ENCODE measurements at places on chromosomes 2 and 18.

DNA sequence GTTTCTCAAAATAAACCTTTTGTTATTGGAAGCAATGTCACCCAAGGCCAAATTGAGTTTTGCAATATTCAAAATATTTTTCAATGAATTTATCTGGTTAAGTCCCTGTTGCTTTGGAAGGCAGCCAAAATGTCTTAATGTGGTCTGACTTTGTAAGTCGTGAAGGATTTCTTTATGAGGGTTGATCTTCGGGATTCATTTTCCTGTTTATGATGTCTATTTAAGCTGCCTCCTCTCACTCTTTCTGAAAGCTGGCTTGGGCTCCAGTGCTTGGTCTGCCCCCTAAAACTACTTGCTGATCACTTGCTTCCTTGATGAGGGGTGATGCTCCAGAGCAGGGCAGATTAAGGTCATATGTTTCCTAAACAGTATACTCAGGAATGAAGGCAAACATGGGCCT is 141.1 kb downstream of the ANTXR1 start:
- no peak for DNase-seq

DNA sequence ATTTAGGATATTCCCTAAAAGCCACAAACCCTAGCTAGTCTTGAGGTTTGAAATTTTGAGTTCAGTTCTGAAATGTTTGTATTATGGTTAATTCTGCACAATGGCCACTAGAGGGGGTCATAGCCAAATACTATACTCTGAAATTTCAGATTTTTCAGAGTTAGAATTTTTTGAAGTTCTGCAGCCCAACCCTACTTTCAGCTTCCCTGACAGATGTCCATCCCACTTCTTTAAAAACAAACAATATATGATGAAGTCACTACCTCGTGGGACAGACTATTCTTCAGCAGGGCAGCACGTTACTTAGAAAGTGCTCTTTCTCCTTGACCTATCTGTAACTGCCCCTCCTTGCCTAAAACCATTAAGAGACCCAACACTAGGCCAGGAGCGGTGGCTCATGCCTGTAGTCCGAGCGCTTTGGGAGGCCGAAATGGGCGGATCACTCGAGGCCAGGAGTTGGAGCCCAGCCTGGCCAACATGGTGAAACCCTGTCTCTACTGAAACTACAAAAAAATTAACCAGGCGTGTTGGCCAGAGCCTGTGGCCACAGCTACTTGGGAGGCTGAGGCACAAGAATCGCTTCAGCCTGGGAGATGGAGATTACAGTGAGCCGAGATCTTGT is 48.2 kb upstream of the PAPOLG start:
- DNase-seq, result no peak

- DNase-seq, result no peak
These were observed 186.1 kb upstream of the RBMS1 start for GRCh38 chr2:160679686-160680085.

GRCh38 chr18:12408247-12408869 is 629 bp downstream of the PRELID3A start:
- DNase-seq, result no peak

DNA sequence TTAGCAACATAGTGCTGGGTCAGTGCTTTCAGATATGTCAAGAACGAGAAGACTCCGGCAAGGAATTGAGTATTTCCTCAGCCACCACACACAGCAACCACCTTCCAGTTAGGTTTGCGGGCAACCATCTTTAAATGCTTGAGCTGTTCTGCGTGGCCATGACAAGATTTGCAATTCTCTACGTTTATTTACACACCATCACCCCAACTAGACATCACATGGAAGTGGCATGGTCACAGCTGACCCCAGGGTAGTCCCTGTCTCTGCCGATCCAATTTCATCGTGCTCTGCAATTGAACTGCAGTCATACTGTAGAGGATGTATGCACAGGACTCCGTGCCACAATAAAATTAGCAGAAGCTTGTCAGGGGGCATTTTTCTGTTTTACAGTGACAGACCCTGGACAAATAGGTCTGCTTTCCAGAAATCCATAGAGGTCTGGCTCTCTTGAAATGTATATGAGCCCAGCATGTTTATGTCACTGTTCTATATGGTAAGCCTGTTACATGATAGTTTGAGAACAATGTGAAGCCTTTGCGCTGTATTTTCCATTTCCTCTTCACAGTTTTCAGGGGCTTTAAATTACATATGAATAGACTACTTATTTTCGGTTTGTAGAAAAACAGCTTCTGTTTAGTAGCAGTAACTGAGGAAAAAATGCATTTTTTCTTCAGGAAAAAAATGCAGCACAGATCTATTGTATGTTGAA is 605.2 kb downstream of the NR4A2 start:
- no peak for DNase-seq

- no peak for DNase-seq
These were observed 308.8 kb upstream of the FAM98A start for GRCh38 chr2:33907866-33908265.

GRCh38 chr2:69943843-69944525 is 17.4 kb downstream of the ASPRV1 start:
- DNase-seq, result no peak

- no peak for DNase-seq
These were observed 729.8 kb upstream of the SOX11 start for GRCh38 chr2:4962419-4962818.

GRCh38 chr2:185978634-185979407 is 240.2 kb downstream of the FSIP2 start:
- DNase-seq, result no peak

DNA sequence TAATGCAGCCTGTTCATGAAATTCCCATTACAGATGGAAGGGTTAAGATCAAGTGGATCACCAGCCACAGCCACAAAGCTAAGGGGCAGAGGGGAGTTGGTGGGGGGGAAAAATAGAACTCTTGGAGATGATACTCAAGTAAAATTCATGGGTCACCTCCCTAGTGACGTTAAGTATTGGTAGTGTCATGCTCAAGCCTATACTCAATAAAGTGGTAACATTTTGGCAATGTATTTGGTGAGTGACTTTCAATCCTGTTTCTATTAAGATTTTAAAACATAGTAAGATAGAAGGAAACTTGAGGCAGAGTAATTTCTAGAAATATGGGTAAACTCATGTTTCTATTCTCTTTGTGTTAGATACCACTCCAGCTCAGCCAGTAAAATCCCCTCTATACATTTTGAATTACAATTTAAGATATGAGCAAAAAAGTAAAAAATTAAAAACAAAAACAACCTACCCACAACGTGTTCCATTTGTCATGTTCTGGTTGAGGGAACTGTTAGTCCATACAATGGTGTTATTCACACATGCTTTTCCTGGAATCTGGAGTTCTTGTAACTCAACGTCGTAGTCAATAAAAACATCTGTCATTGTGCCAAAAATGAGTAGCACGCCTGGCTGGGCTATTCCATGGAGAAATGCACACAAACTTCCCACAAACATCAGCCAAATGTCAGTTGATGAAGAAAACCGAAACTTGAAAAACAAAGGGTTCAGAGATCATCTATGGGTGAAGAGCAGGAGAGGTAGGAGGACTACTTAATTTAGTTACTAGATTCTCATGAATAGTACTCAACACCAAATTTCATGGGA is 18.1 kb downstream of the ABCB11 start:
- no peak for DNase-seq

- no peak for DNase-seq
These were observed 7.1 kb downstream of the DSG1 start for GRCh38 chr18:31325051-31325450.

- DNase-seq, result peak; percentile 32
These were observed 8.6 kb upstream of the RNF152 start for GRCh38 chr18:61901323-61901986.

DNA sequence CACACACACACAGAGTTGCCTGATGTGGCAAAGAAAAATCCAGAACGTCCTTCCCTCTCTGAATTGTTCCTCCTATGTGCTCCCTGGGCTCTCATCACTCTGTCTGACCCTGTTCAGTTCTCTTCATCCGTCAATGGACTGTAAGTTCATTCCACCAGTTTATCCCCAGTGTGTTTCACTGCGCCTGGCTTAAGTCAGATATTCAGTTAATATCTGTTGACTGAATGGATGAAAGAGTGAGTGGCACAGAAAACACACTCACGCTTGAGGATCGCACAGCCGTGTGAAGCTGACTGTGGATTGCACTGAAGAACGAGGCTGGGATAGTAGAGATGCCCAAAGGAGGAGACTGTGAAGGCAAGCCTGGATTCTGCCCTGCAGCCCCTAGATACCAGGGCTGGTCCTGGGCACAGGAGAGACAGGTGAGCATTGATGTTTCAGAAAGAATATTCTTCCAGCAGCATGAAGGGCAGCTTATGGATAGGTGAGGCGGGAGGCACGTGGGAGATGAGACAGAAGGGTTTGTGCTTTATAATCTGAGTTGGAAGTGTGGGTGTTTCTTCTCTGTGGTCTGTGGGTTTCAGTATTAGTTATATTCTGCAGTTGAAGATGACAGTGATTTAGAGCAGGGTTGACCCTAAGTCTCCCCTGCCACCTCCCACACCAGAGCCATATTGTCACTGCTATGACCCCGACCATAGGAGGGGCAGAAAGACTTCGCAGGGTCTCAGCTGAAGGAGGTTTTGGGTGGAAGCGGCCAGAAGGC is 129.9 kb downstream of the SOCS6 start:
- no peak for DNase-seq

Measured in activated CD4-positive, CD25-positive, alpha-beta regulatory T cell treated with anti-CD3 and anti-CD28 coated beads, Interleukin-2, amount 50 U/mL, for 72 hours (primary cell).